ENCODE measurements at places on chromosomes 5 and 9. TPM values are rescaled to one million over a fixed set of nuclear protein-coding genes. Genes with fewer than 3 reads are reported as not detected.

The HNRNPH1 gene
- total RNA-seq, result 422 TPM

The FOXD4L3 gene
- total RNA-seq, result not detected

The BRD3 gene
- total RNA-seq, result 38.5 TPM

GRCh38 chr9:99403371-99403770, 181.3 kb downstream of the SEC61B start:
- no peaks in the 10 kb centered on the region for H3K27me3 ChIP-seq
- no peak overlapping the region for H3K27ac ChIP-seq
- DNase-seq, result no peak

- H3K4me3 ChIP-seq, result no peak overlapping the region
- H3K36me3 ChIP-seq, result no peaks in the 10 kb centered on the region
- H3K27me3 ChIP-seq, result no peaks in the 10 kb centered on the region
Observed at GRCh38 chr9:71783120-71783523, 14.8 kb upstream of the CEMIP2 start.

DNA sequence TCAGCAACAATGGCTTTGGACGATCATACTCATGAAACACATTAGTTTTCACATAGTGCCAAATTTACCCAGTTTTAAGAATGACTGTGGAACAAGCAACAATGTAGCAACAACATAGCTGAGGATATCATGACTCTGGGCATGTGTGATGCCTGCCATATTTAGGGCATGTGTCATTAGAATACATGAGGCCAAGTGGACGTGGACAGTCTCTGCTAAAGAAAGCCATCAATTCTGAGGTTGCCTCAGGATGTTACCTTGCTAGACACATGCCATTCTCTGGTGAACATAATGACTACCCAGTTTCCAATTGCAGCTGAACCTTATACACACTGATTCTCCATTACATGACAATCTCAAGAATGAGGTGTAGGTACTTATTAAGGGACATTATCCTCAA, 103.3 kb upstream of the ADAMTS19 start:
- no peaks in the 10 kb centered on the region for H3K36me3 ChIP-seq
- no peaks in the 10 kb centered on the region for H3K27me3 ChIP-seq
- H3K4me3 ChIP-seq, result no peak overlapping the region
- no peaks in the 10 kb centered on the region for H3K4me1 ChIP-seq
- H3K27ac ChIP-seq, result no peak overlapping the region
- DNase-seq, result no peak

GRCh38 chr5:168135897-168136296, 155.5 kb upstream of the WWC1 start:
- no peaks in the 10 kb centered on the region for H3K4me1 ChIP-seq
- no peaks in the 10 kb centered on the region for H3K27me3 ChIP-seq
- DNase-seq, result no peak

GRCh38 chr9:37927132-37927531, 23.2 kb upstream of the SLC25A51 start:
- peaks cover 18% of the 10 kb centered on the region for H3K4me1 ChIP-seq
- H3K36me3 ChIP-seq, result no peaks in the 10 kb centered on the region
- no peak for DNase-seq

All from lung (tissue), 17 donors.